ENCODE measurements at places on chromosomes 3 and 15.

GRCh38 chr15:37122703-37123102 is 22.4 kb upstream of the MEIS2 start:
- no peak for DNase-seq

GRCh38 chr15:80442728-80443403 is 38.7 kb downstream of the ARNT2 start:
- no peak for DNase-seq

- no peak for DNase-seq
Measured at GRCh38 chr3:186261638-186262037, 100.4 kb downstream of the DGKG start.

DNA sequence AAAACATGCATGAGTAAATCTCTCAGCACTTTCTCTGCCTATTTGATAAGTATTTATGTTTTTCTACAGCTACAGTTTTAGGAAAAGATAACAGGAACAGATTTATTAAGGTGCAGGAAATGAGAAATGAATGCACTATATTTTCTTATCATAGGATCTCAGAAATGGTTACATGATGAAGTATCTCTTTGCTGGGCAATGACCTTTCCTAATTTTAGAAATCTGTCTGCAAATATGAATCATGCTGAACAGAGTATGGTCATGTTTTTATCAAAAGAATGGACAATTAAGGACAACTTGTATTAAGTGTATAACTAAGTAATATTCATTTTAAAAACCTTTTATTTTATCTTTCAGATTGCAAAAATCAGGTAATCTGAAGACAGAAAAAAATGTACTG is 53.8 kb upstream of the SPPL2A start:
- no peak for DNase-seq

DNA sequence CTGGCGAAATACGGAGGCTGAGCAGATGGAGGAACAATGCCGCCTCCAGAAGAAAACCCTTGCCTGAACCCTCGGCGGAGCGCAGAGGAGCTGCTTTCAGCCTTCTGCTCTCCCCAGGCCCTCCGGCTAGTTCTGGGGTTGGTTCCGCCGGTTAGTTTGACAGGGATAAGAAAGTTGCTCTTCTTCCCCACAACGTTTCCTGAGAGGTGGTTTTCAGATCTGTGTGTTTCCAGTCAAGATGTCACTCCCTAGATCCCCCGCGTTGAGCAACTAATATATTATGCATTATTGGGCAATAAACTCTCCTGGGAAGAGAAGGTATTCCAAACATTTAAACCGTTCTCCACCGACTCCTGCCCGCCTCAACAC is 551 bp downstream of the NLGN1 start:
- no peak for DNase-seq

DNA sequence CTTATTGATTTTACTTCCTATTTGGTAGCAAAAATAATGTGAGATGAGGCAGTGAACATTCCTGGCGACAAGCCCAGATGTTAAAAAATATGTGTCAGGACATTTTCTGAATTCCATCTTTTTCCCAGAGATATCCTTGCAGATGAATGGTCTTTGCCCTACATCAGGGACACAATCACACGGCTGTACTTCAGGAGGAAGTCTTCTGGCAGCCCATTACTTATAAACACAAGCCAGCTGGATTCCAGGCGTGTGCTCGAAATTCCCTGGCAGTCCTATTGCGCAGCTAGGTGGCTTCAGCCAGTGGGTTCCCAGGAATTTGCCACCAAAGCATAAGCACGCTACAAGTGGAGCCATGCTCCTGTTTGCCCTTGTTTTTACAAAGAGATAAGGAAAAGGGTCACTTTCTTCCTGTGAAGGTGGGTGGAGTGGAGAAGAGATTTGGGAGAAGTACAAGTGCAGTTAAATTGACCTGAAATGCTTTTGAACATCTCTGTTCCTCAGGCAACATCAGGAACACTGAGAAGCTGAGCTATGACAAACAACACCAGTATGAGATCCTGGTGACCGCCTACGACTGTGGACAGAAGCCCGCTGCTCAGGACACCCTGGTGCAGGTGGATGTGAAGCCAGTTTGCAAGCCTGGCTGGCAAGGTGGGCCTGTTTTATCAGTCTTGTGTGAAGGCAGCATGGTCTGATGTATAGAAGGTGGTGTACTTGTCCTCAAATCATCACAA is 257.1 kb upstream of the TRIM42 start:
- peak; percentile 46 for DNase-seq

- no peak for DNase-seq
Measured at GRCh38 chr3:8525893-8526292, 24.3 kb downstream of the LMCD1 start.

DNA sequence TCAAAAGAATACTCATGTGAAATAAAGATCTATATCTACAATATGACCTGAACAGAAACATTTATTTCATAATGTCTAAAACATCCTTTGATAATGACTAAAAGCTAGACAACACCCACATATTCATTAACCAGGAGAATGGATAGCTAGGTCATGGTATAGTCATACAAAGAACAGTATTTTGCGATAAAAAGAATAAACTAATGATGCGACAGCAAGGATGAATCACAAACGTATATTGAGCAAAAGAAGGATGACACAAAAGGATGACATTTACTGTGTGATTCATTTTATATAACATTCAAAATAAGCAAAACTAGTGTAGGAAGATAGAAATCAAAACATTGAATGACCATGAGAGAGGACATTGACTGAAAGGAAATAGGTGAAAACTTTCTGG is 1233.1 kb downstream of the OTOL1 start:
- no peak for DNase-seq

DNA sequence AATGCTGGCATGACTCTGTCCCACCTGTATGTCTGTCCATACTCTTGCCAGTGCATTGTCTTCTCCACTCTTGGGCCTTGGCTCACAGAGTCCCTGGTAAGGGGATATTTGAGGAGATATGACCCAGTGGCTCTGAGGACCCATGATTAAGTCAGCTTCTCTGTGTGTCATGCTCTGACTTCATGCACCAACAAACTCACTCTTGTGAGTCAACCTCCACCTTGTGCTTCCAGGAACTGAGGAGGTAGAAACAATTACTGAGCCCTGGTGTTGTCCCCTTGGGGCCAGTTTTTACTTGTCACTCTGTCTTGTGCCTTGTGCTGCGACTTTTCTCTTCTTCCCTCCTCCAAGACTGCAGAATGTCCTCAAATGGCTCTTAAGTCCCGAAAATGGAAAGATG is 127.1 kb downstream of the ABHD5 start:
- DNase-seq = no peak

DNA sequence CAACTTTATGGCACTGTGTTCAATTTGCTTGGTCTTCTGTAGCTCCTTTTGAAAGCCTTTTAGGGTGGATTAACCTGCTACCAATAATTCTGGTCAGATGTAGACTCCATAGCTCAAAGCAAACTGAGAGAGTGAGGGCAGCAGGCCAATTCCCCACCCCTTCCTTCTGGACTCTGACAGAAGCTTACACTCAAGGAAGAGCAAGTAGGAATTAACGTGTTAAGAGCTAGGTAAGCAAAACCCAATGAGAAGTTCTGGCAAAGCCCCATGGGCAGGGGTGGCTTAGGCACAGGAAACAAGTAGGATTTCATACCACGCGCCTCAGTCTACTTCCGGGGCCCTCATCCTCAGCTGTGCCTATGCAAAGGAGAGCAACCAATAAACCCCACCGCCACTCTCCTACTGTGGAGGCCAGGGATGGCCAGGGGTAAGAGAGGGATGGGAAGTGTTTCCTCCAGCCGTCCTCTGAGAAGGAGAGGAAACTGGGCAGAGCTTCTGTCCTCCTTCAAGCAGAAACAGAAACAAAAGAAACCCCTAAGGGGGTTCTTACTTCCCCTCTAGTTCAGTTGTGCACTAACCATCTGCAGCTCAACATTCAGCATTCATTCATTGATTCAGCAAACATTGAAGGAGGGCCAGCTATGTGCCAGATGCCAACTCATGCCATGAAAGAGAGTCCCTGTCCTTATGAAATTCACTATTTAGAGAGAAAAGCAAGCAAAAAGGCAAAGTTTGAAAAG is 12.6 kb downstream of the CCR5 start:
- no peak for DNase-seq

GRCh38 chr3:134693226-134693625 is 42.4 kb upstream of the KY start:
- DNase-seq = no peak

- no peak for DNase-seq
Measured at GRCh38 chr3:109851854-109852253, 514.5 kb upstream of the DPPA4 start.

GRCh38 chr3:40623567-40623966 is 98.8 kb downstream of the ZNF621 start:
- DNase-seq = no peak

- no peak for DNase-seq
Measured at GRCh38 chr3:99896482-99896881, 78.8 kb downstream of the CMSS1 start.

DNA sequence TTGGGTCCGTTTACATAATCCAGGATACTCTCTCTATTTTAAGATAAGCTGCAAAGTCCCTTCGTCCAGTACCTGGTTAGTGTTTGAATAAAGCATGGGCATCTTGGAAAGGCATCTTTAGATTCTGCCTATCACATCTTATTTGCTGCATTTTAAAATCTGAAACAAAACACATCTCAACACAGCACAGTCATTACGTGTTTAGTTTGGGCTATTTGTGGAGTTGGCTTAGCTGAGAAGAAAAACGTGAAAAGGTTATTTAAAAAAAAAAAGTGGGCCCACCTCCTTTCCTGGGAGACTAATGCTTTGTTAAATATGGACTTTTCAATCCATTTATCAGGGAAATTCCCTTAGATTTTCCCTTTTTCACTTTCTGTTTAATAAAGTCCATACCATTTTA is 174.5 kb upstream of the WNT5A start:
- DNase-seq = no peak

DNA sequence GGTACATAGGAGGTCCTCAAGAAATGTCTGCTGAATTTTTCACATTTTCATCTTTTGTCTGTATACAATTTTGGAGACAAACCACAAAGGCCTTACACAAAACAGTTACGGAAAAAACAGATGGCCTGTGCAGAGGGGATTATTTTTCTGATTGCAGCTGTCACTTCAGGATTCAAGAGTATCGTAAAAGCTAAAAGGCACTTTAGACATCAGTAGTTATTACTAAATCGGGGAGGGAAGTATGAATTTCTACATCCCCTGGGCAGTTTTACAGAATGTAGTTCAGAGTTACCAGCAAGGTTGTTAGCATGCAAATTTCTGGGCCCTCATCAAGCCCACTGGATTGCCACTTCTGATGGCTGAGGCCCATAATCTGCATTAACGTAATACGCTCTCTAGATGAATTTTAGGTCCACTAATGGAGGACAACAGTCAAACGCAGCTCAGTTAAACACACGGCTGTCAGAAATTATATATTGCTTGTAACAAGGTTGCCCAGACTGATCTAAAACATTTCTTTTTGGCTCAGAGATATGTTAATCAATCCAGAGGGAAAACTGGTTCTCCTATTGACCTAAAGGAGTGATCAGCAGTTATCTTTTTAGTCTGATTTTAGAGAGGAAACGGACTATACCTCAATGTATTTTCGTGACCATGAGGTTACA is 1.1 kb downstream of the RIOX2 start:
- DNase-seq = no peak

- no peak for DNase-seq
Measured at GRCh38 chr3:64358176-64358575, 132.9 kb upstream of the PRICKLE2 start.

GRCh38 chr3:87507753-87508152 is 231.4 kb upstream of the POU1F1 start:
- DNase-seq = no peak

DNA sequence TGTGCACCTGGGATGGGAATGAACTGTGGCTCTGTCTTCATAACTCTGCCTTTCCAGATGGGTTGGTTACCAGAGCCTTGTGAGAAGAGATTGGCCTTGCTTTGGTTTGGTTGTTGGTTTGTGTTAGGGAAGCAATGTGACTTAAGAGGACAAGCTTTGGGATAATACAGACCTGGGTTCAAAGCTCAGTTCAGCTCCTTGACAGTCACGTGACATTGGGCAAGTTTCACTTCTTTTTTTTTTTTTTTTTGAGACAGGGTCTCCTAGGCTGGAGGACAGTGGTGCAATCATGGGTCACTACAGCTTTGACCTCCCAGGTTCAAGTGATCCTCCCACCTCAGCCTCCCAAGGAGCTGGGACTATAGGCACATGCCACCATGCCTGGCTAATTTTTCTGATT is 42.7 kb downstream of the CORO2B start:
- no peak for DNase-seq

- DNase-seq = no peak
Measured at GRCh38 chr3:18618723-18619122, 193.6 kb upstream of the SATB1 start.

- no peak for DNase-seq
Measured at GRCh38 chr3:20236603-20237002, 50.6 kb upstream of the SGO1 start.

GRCh38 chr15:91498046-91498748 is 355.3 kb upstream of the SLCO3A1 start:
- no peak for DNase-seq

- DNase-seq = no peak
Measured at GRCh38 chr15:85004550-85004949, 22.9 kb downstream of the PDE8A start.

- no peak for DNase-seq
Measured at GRCh38 chr3:16301507-16301906, 36.5 kb downstream of the OXNAD1 start.

GRCh38 chr3:34077417-34078195 is 279.2 kb downstream of the PDCD6IP start:
- DNase-seq = no peak
